ENCODE measurements at places on chromosomes 4 and X.

- DNase-seq = no peak
These were observed 409.8 kb upstream of the GALNT7 start for GRCh38 chr4:172758586-172759340.

DNA sequence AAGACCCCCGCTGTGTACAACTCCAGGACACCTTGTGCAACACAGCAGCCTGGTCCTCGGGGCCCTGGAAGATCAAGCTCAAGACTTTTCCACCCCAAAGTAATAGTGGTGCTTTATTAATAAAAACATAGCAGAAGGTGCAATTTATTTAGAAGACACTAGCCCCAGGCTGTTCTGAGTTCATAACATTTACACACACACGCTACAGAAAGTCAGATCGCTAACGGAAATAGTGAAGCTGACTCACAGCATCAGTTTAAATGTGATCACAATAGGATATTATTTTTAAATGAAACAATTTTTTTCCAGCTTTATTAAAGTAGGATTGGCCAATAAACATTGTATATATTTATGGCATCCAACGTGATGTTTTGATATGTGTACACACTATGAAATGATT lies 141.0 kb downstream of the STK32B start:
- DNase-seq = no peak

DNA sequence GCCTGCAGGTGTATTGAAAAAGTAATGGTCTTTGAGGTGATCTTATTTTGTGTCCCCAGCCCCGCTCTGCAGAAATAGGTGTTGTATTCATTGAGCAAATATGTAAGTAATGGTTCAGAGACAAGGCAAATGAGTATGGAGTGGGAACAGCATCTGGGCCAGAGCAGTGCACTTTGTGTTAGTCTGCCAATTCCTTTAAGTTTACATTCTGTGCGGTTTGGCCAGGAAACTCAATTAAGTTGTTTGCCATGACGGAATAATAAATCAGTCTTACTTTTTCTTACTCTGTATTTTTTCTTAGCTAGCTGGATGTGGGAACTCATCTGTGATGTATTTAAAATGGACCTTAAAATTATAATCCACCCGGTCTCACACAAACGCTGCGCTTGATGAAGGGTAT lies 12.6 kb downstream of the DCLK2 start:
- DNase-seq = no peak

- no peak for DNase-seq
These were observed 120.8 kb upstream of the PJA1 start for GRCh38 chrX:69285881-69286564.

DNA sequence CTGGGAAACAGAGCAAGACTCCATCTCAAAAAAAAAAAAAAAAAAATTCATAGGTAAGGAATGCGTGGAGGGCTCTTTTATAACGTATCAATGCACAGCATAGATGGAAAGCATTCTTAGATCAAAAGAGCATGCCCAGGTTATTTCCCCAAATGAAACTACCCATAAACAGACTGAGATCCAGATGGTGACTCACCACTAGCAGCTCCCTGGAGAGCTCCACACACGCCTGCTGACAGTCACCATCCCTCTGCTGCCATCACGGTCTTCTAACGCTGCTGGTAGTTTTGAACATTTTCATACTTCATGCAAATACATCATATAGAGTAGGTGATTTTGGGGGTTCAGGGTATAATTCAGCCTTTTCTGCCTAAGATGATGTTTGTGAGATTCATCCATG lies 136.9 kb downstream of the ASMT start:
- no peak for DNase-seq

DNA sequence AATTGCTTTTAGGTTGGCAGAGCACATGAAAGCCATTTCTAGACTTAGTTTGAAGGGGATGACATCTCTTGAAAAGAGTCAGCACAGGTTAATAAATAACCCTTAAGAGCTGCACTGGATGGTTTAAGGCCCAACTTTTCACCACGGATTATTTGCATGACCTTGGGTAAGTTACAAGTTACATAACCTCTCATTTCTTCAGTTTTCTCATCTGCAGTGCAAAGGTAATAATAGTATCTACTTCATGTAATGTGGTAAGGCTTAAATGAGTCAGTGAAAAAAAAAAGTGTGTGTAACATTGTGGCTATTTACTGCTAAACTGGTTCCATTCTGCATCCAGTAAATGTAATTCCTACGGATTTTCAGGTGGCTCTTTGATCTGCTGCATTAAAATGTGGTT lies 715.8 kb downstream of the CCSER1 start:
- no peak for DNase-seq

- no peak for DNase-seq
These were observed 3.8 kb upstream of the ASB5 start for GRCh38 chr4:176272799-176273198.

DNA sequence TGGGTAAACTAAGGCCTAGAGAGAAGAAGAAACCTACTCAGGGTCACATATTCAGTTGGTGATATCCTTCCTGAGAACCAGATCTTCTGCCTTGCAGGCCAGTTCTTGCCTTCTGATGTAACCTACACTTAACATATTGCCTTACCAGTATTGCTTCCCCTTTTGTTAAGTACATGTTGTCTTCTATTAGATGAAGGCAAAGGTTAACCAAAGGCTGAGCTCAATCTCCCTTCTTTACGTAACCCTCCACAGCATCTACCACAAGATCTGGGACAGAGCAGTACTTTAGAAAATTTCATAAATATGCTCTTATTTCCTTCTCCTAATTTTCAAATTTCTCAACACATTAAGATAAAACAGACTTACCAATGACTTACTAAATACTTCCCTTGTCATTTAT lies 474.4 kb downstream of the SH2D1A start:
- no peak for DNase-seq

GRCh38 chrX:117002981-117003380 lies 540.2 kb upstream of the CT83 start:
- DNase-seq = no peak

- no peak for DNase-seq
These were observed 131.5 kb downstream of the AFAP1 start for GRCh38 chr4:7808181-7808580.

GRCh38 chr4:65667506-65668041 lies 2.7 kb downstream of the EPHA5 start:
- no peak for DNase-seq

DNA sequence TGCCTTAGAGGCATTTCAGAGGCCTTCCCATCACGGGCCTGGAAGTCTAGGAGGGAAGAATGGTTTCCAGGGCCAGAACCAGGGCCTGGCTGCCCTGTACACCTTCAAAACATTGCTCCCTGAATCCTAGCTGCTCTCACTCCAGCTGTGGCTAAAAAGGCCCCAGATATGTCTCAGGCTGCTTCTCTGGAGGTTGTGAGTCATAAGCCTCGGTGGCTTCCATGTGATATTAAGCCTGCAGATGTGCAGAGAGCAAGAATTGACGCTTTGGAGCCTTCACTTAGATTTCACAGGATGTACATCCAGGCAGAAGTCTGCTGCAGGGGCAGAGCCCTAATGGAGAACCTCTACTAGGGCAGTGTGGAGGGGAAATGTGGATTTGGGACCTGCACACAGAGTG lies 502.5 kb downstream of the GRXCR1 start:
- no peak for DNase-seq

DNA sequence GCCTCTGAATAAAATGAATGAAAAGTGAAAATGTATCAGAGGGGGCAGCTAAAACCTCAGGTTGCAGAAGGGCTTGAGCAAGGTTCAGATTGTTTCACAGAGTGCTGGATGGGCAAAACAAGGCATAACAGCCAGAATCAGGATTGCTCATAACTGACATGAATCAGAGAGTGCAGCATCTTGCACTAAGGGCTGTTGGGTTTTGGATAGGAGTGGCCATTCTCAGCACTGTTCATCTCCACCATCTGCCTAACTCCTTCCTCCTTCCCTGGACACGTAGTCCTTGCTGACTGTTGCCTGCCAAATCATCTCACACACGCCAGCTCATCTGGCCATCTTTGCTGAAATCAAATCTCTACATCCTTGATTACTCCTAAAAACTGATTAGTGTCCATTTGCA lies 75.3 kb upstream of the C1QTNF7 start:
- DNase-seq = no peak

DNA sequence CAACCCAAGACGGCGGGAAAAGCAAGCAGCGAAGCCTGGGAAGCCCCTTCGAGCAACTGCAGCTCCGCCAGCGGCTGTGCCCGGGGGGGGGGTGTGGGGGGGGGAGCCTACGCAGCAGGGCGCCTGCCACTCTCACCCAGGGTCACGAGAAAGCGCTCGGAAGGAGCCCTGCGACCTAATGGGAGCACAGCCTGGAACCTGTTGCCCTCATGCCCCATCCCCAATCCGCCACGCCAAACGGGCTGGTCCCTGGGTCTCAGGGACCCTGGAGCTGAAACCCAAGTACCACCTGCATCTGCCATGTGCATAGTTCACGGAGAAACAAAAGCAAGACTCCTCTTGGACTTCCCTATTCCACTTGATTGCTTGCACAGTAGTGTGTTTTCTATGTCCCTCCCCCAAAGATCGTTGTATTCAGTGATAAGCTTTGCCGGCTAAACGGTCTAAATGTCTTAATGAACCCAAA lies 359 bp upstream of the GAB3 start:
- no peak for DNase-seq

DNA sequence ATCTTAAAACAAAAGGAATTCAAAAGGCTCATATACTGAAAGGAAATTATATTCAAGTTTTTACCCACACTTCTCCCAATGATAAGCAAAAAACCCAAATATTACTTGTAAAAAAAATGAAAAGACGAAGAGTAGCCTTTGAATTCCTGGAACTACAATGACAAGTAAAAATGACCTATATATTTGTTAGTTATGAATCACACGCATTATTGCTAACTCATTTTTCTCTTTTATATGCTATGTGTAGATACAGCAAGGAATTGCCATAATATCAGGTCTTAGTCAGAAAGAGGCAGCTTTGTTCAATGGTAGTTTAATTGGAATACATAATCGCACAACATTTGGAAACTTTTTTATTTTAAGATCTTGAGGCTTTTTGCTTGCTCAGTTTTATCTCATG lies 22.7 kb upstream of the ASB5 start:
- DNase-seq = no peak

GRCh38 chr4:107843391-107843790 lies 18.7 kb downstream of the SGMS2 start:
- no peak for DNase-seq

- no peak for DNase-seq
These were observed 6.9 kb downstream of the SORCS2 start for GRCh38 chr4:7199129-7199725.

GRCh38 chrX:1398431-1399340 lies 6.8 kb upstream of the SLC25A6 start:
- DNase-seq = no peak

GRCh38 chr4:20203508-20203907 lies 48.2 kb upstream of the SLIT2 start:
- peak; percentile 11 for DNase-seq

- DNase-seq = no peak
These were observed 18.6 kb upstream of the TMEM185A start for GRCh38 chrX:149650162-149650561.

DNA sequence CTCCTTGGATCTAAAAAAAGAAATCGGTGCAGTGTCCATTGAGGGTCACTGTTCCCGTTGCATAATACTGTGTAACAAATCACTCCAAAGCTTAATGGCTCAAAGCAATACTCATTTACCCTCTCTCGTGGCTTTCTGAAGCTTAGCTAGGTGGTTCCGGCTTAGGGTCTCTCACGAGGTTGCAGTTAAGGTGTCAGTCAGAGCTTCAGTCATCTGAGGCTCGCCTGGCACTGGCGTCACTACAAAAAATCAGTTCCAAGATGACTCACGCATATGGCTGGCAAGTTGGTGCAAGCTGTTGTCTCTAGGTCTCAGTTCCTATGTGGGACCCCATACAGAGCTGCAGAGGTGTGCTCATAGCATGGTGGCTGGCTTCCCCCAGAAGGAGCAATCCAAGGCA lies 91.0 kb downstream of the BEND2 start:
- no peak for DNase-seq

GRCh38 chr4:118776157-118776954 lies 59.6 kb downstream of the SEC24D start:
- DNase-seq = no peak

DNA sequence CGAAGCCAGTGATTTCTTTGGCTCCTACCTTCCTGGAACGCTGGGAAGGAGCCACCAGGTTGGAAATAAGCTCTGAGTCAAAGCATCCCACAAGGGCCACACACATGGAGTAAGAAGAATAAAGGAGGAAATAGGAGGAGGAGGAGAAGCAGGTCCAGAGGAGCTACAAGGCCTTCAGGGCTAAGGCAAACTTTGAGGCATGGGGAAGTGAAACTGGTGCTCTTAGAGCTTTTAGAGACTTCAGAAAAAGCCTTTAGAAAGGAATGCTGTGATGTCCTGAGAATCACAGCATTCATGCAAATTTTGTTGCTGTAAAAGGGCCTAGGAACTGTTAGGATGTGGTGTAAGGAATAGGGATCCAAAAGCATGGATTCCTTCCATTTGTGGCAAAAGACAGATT lies 135.9 kb upstream of the ARHGEF9 start:
- no peak for DNase-seq

GRCh38 chr4:7663075-7663541 lies 228.4 kb upstream of the PSAPL1 start:
- DNase-seq = no peak

DNA sequence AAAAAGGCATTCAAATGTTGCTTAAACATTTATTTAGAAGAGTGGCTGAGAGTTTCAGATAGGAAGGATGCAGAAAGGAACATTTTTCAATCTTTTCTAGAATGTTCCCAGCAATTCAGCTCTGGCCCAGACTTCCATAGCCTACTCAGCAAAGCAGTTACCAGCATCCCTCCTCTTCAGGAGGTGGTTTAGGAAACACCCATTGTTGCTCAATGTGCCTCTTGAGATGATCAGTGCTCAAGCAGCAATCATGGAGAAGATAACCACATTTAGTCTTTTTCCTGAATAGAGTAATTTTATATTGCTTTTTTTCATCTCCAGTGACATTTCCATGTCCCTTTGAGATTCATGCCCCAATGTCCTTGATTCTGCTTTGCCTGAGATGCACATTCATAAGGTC lies 328.7 kb upstream of the PPARGC1A start:
- no peak for DNase-seq

DNA sequence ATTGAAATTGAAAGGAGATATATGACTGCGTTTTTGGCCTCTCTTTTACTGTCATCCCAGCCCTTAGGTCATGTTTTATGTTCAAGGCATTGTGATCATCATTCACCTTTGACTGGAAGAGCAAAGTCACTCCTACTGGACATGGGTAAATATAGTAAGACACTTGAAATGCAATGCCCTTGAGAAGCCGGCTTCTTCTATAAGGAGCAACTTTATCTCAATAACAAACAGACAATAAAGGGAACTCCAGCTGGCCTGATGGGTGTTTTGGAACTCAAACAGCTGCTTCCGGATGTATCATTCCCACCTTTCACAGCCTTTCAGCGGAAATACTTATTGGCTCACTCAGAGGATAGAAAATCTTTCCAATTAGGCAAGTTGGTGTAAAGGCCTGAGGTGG lies 65.1 kb upstream of the C4orf54 start:
- DNase-seq = no peak

GRCh38 chr4:154642373-154643009 lies 30.0 kb upstream of the FGG start:
- DNase-seq = no peak

Measured in NCI-H524 treated with DMSO at 0.1 percent for 48 hours (cell line).